Stimulated activated CD4-positive, alpha-beta T cell treated with anti-CD3 and anti-CD28 coated beads, Interleukin-1b, Interleukin-23, amount 100 ng/mL, for 4 hours (primary cell): ENCODE measurements at places on chromosomes 3 and 15.

- DNase-seq = no peak
These were observed 18.2 kb downstream of the FAN1 start for GRCh38 chr15:30921781-30922479.

DNA sequence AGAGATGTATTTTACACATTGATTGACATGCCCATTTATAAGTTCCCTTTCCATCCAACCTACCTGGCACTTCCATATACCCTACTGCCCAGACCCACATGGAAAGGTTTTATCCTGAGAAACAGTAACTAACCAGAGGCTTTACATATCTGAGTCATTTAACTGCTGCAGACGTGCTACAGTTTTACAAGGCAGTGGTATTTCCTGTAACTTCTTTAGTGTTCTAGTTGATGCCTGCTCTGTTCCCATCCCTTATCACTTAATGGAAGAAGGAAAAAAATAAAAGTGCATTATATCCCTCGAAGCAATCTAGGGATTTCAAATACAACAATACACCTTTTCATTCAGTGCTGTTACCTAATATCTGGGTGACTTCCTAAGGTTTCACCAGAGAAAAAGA is 107.1 kb downstream of the TMCO5A start:
- no peak for DNase-seq

GRCh38 chr3:150583028-150583427 is 20.1 kb upstream of the SELENOT start:
- no peak for DNase-seq

DNA sequence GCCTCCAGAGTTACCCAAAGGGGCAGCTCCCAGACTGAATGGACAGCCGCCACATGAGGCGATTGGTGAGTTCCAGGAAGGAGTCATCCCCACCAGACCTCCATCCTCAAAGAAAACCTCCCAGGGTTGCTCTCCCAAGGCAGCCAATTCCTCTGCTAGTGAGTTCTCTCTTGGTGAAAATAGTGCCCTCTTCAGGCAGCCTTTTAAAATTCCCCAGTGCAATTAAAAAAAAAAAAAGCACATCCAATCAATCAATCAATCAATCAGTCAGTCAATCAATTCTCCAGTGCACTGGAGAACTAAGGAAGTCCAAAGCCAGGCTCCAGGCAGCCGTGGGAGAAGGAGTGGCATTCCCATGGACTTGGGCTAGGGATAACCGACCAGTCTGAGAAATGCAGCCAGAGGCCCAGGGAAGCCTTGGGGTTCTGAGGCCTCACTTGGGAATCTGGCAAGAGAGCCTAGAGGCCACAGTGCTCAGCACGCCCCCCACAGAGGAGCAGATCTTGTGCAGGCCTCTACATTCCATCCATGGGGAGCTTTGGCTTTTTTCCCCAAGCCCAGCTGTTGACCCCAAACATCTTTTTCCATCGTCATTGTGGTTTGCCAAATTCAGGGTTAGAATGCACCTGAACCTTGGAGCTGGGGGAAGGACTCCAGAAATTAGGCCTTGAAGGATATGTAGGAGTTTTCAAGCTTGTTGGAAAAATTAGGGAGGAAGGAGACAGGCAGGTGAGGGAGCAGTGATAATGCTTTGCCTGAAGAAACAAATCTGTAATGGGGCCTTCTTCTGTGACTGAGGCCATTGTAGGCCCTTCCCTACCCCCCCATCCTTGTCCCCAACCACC is 4.8 kb downstream of the PAQR5 start:
- no peak for DNase-seq

DNA sequence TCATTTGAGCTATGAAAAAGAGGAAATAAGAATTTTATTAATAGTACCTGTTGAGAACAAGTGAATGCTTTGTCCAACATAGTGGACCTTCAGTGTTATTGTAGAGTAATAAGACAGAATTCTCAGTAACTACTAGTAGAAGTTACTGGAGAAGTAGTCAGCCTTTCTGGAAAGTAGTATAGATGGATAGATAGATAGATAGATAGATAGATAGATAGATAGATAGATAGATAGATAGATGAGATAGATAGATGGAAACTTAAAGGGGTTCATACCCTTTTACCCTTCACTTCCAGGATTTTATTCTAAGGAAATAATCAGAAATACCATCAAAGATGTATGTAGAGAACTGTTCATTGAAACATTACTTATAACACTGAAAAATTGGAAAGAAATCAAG is 5.2 kb downstream of the FAM162A start:
- no peak for DNase-seq

DNA sequence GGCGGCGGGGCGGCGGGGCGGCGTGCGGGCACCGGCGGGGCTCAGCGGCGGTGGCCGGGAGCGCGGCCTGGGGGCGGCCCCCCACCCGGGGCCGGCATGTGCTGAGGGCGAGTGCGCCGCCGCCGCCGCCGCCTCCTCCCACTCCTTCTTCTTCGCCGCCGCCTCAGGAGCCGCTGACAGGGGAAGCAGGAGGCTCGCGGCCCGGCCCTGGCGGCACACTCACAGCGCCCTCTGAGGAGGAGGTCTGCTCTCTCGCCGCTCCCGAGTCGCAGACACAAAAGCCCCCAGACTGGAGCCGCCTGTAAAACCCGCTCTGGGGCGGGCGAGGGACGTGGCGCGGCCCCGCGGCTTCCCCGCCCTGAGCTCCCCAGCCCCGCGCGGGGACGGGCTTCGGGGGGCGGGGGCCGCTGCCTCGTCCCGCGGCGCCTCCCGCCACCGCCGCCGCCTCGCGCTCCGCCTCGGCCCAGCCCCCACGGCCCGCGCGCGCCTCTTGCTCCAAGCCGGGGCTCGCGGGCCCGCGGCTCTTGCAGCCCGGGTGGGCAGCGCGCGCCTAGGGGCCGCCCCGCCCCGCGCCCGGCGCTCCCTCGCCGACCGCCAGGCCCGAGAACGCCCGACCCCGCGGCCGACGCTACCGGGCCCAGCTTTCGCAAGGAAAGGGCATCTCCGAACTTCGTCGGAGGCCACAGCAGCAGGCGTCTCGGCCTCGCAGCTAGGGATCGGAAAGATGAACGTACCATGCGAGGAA is at the start of gene PYGO1:
PYGO1 (minus strand) TSS at position 276 of the 745 bp plus-strand sequence. CDS start 462 bp downstream, outside the sequence.
- peak; percentile 29 for DNase-seq

- no peak for DNase-seq
These were observed 129.1 kb upstream of the MBNL1 start for GRCh38 chr3:152139651-152140050.

- no peak for DNase-seq
These were observed 71.5 kb downstream of the SLC12A8 start for GRCh38 chr3:125140818-125141595.

DNA sequence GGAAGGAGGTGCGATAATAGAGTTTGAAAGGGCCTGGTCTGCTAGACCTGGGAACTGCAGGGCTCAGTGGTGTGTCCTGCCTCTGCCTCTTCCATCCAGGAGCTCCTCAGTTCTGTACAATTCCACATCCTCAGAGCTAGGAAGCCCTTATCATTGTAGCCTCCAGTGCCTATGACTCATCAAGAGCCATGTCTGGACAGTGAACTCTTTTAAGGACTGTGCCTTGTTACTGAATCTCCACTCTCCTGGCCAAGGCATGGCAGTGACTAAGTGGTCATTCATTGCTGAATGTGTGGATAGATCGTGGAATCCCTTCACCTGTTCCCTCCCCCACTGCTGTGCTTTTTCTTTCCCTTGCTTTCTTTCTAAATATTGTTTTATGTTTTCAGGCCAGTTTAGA is 2.9 kb downstream of the TIMP4 start:
- no peak for DNase-seq

DNA sequence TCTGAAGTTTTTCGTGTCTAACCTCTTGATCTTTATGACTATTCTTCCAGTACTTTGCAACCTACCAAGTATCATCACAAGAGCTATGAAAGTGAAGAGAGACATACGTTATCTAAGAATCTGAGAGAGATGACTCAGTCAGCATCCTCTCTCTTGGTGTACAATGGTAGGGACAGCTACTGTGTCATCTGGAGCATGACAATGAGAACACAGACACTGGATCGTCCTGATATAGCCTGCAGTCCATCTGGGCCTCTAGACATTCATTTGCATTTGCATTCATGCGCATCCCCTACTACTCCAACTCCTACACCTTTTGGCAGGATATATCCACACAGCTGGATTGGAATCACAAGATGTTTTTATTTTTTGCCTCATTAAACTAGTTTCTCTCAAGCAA is 115.2 kb downstream of the PEX5L start:
- no peak for DNase-seq

- DNase-seq = no peak
These were observed 90.8 kb downstream of the OXNAD1 start for GRCh38 chr3:16355828-16356227.

- DNase-seq = no peak
These were observed 555.8 kb upstream of the ALCAM start for GRCh38 chr3:104810896-104811295.

GRCh38 chr3:89017531-89017930 is 89.9 kb upstream of the EPHA3 start:
- DNase-seq = no peak

GRCh38 chr3:58093574-58094195 is 85.5 kb downstream of the FLNB start:
- no peak for DNase-seq
